ENCODE measurements at places on chromosomes 2 and 18.

DNA sequence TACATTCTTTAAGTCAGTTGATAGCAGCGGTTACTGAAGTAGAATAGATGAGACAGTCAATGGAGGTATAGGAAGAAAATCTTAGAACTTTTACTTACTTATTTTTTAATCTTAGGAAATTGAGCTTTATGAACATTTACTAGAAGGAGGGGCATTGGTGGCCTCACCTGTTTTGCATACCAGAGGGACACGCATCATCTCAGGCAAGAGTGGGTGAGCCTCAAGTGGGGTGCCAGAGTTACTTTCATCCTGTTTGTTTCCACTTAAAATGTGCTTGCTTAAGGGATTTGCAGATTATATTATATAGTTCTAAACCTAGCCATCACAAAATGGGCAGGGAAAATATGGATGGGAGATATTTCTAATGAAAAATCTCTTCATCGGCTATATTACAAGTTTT is 61.6 kb downstream of the WDR7 start:
- DNase-seq: no peak

GRCh38 chr2:120331903-120332302 is 14.0 kb upstream of the INHBB start:
- DNase-seq: no peak

DNA sequence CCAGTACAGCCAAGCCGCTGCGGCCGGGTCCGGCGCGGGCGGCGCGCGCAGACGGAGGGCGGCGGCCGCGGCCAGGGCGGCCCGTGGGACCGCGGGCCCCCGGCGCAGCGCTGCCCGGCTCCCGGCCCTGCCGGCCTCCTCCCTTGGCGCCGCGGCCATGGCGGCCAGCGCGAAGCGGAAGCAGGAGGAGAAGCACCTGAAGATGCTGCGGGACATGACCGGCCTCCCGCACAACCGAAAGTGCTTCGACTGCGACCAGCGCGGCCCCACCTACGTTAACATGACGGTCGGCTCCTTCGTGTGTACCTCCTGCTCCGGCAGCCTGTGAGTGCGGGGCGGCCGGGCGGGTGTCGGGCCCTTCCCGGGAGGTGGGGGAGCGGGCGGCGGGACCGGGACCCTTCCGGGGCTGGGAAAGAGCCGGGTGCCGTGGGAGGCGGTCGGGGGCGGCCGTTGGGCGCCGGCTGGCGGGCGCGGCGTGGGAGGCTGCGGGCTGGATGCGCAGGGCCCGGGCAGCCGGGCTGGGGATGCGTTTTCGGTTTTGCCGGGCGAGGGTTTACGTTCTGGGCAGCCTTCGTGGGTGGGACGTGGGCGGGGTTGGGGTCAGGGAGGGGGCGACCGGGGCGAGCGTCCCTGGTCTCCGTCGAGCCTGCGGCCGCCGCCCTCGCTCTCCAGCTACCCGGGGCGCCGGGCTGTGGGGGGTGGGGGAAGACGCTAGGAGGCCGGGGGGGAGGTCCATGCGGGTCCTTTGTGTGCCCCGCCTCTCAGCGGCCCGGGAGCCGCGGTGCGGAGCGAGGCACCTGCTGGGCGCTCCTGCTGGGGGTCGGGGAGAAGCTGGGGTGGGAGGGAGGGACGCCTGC is 537 bp downstream of the AGFG1 start:
- peak; percentile 40 for DNase-seq

- DNase-seq: no peak
These were observed 4.5 kb downstream of the PSTPIP2 start for GRCh38 chr18:46067438-46068007.

GRCh38 chr2:233121856-233122255 is 61.7 kb downstream of the INPP5D start:
- no peak for DNase-seq

DNA sequence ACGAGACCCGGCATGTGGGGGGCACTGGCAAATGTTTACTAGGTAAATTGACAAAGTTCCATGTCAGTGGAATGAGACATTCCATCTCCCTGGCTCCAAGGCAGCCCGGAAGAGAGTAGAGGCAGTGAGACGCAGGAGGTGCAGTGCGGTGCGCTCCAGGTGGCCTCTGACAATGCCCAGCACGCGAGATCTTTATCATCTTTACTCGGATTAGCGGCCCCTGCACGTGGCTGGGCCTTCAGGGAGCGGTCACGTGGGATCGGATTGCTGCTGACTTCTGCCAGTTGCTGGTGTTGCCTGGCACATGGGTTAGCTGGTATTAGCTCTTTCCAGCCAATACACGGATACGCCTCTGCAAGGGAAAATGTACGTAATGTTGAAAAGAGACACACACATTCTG is 151.2 kb upstream of the ALKAL2 start:
- DNase-seq: no peak

DNA sequence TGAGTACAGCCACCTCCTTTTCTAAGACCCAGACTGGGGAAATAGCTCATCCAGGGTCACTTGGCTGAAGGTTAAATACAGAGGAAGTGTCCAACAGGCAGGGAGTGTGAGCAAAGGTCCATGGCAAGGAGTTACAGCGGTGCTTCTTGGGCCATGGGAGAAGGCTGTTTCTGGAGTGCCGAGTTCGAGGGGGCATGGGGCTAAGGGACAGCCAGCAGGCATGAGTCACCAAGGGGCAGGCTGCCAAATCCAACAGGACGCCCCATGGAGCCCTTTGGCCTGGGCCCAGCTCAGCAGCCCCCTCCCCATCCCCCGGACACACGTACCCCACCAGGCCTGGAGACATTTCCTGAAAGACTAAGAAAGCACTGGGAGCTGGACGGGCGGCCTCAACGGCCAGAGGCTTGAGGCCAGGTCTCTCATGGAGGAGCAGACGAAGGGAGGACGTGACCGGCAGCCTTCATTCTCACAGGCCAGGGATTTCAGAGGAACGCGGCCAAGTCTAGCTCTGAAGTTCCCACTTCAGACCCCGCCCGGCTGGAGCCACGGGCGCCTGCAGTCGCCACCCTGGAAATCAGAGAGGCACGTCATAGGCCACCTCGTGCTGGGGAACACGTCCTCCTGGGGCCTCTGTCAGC is 160.4 kb downstream of the SMAD7 start:
- DNase-seq: no peak

DNA sequence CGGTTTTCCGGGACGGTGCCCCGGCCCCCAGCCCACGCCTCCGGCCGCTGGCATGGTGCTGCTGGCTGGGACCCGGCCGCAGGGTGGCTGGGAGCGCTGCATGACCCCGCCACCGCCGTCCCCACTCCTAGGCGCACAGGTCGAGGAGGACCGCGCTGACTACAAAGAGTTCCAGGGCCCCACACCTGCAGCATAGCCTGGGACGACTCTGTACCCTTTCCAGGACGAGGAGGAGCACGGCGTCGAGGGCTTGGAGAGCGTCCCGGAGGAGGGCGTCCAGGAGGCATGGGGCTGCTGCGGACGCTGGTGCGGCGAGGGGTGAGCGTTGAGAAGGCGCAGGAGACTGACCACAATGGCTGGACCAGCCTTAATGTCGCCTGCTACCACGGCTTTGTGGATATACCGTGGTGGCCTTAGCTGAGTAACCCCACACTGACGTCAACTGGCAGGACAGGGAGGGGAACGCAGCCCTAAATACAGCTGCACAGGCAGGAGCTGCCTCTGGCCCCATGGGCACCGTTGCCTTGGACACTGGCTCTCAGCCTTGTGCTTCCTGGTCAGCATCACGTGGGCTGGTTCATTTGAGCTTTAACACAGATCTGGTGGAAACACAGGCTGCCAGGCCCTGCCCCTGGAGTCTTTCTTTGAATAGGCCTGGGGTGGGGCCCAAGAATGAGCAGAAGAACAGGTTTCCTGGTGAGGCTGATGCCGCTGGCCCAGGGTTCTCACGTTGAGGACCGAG is 40.9 kb upstream of the TRIM43B start:
- DNase-seq: peak; percentile 14

DNA sequence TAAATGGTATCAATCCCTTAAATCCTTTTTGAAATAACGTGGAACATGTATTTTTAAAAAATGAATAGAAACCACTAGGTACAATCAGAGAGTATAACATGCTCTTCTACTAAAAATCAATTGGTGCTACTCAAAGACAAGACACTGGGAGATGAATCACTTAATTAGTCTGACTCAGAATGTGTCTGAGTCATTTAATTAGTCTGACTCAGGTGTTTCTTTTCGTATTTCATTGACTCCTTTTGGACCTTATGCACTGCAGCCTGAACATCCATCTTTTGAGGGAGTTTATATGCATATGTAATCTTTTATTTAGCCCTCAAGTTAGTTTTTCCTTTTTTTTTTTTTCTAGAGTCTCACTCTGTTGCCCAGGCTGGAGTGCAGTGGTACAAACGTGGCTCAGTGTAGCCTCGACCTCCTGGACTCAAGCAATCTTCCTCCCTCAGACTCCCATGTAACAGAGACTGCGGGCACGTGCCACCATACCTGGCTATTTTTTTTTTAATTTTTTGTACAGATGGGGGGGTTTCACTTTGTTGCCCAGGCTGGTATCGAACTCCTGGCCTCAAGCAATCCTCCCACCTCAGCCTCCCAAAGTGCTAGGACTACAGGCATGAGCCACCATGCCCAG is 26.5 kb downstream of the PPP4R3B start:
- peak; percentile 73 for DNase-seq

DNA sequence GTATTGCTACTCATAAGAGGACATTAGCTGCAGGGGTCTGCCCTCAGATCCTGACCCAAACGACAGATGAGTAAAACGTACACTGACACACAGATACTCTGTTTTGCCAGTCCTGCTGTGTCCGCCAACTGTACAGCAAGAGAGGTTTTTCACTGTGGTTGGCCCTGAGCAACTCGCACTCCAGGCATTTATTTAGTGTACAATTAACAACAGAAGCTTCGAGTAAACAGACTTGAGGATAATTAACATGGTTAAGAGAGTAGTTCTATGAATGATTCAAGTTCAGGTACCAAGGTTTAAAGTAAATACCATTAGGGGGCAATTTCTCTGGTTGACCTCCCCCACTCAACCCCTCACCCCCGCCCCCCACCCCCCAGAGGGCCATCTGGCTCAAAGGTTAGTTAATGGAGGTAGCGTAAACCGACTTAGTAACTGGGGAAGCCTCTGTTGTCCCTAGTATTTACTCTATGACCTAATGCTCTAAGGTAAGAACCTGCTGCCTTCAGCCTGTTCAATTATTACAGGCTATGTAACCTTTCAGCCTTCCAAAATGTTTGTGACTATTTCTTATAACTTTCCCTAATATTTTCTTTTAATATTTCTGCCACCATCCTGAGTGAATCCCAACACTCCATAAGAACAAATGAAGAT is 103.9 kb upstream of the XIRP2 start:
- no peak for DNase-seq

Measured in Daoy (cell line).